ENCODE measurements at places on chromosomes 7 and 10.

DNA sequence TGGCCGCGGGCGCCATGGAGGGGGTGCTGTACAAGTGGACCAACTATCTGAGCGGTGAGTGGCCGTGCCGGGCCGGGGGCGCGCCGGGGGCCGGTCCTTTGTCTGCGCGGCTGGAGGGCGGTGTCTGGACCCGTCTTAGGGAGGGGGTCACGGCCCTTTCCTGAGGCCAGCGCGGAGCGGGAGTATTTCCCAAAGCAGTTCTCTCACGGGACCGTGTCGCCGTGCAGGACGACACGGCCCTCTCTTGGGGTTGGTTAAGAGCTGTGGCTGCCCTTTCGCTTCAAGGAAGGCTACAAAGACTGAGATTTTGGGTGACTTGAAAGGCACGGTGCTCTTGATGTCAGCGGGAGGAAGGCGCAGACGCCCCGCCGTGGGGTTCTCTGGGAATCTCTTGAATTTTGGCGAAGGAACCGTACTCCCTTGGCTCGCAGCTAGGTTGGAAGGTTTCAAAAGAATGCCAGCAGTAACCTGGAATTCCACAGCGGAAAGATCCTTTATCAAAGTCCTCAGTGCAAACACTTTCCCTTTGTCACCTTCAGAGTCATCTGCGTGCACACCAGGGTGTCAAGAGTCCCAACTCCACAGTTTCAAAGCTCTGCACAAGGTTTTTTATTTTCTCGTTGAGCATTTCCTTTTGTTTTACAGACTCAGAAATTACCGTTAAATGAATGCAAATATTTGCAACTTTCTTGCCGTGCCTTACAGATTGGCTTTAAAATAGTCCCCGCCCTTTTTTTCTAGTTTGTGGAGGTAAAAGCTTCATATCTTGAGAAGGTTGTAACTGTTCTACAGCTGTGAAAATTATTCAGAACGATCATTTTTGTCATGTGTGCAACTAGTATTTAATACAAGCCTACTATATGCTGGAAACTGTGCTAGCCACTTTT is 780 bp downstream of the PLEKHA8 start:
- DNase-seq: no peak

DNA sequence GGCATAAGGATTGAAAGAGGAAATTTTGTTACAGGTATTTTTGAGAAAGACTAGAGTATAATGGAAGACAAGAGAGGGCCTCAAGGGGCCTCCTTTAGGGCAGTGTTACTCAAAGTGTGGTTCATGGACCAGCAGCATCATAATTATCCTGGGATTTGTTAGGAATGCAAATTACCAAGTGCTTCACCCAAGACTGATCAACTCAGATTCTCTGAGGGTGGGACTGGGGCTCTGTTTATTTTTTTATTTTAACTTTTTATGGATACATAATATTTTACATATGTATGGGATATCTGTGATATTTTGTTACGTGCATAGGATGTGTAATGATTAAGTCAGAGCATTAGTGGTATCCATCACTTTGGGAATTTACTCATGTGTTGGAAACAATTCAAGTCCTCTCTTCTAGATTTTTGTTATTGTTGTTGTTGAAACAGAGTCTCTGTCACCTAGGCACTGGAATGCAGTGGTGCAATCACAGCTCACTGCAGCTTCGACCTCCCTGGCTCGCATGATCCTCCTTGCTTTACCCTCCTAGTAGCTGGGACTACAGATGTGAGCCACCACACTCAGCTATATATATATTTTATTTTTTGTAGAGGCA is 2.2 kb upstream of the KCTD7 start:
- DNase-seq: no peak

DNA sequence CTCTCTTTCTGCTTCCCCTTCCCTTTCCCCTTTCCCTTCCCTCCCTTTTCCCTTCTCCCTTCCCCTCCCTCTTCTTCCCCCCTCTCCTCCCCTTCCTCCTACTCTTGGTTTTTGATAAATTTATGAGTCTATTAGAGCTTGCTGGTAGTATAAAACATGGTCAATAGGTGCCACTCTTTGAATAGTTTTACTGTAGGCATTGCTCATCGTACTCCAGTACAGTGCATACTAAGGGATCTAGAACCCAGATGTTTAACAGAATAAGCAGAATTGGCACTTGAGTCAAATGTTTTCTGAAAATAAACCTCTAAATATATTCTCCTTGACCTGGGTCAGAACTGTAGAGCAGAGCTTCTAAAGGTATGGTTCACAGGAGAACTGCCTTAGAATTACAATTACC is 126.7 kb downstream of the SORCS3 start:
- DNase-seq: no peak

DNA sequence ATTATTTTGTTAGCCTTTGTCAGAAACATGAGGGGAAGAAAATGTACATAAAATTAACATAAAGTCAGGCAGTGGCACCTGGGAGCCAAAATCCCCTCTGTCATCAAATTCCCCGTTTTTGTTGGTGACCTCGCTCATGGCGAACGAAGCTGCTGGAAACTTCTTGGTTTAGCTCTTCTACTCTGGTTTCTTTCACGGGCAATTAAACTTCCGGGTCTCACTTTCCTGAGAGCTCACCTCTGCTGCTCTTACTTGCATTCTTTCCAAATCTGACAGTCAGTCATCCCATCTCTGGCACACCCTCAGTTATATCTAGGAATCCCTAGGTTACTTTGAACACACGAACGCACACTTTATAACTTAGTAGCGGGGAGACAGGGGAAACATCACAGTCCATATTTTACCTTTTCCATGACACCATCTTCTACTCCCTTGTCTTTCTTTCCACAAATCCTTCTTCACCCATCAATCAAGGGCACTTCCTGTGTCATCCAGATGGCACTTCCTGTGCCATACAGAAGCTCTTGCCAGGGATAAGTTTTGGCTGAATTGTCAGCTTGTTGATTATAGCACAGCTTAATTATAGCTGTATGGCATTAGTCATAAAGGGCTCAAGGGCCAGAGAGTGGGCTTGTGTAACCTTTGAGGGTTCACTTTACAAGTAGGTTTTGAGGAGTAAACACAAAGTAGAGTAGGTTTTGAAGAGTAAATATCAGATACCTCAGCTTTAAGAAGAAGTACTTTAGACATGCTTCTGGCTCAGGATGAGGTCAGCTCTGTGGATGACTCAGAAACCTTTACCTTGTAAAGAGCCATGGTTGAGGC is 105.1 kb downstream of the GATA3 start:
- DNase-seq: no peak

DNA sequence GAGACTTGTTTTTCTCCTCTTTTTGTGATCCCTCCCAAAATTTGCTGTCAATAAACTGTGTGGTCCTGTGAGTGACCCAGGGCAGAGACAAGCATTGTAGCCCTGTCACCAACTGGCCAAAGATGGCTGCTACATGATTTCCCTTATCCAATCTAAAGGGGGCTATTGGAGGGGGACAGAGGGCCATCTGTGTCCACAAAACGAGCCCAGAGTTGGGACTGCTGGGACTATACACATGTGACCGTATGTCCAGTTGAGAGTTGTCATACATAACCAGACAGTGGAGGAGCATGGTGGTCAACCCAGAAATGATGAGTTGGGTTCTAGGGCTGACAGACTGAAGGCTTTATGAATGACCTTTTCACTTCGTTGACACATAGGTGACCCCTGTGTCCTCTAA is 55.3 kb upstream of the SDK1 start:
- DNase-seq: no peak

GRCh38 chr10:92757066-92757710 is 67.4 kb downstream of the HHEX start:
- DNase-seq: no peak

- DNase-seq: no peak
Observed at GRCh38 chr10:105681051-105681450, 1040.0 kb downstream of the SORCS3 start.

DNA sequence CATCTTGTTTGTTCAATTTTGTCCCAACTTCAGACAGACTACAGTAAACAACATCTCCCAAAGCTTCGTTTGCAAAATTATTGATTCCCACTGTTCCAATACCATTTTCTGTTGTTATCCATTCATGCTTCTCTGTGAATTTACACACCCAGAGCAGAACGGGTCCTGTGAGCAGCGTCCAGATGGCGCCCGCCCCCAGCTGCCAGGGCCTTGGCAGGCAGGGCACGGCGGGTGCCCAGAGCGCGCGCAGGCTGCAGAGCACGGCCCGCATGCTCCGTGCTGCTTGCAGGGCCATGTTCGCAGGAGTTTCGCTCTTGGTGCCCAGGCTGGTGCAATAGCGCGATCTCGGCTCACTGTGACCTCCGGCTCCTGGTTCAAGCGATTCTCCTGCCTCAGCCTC is 32.5 kb upstream of the SEPTIN7 start:
- DNase-seq: no peak

GRCh38 chr10:44386546-44387052 is 1.7 kb upstream of the CXCL12 start:
- no peak for DNase-seq

DNA sequence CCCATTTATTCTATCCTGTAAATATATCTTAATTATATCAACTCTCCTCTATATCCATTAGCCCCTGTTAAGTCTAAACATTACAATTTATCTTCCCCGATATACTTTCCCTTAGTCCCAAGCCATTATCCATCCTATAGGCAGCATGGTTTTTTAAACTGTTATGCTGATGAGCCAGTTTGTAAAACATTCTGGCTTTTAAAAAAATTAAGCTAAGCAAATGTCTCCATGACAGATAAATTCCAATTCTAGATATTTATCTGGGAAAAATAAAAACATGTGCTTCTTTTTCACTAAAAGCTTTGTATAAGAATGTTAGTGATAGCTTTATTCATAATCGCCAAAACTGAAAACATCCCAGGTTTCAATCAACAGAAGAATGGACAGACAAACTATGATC is 183.2 kb upstream of the GNAI1 start:
- DNase-seq: no peak

DNA sequence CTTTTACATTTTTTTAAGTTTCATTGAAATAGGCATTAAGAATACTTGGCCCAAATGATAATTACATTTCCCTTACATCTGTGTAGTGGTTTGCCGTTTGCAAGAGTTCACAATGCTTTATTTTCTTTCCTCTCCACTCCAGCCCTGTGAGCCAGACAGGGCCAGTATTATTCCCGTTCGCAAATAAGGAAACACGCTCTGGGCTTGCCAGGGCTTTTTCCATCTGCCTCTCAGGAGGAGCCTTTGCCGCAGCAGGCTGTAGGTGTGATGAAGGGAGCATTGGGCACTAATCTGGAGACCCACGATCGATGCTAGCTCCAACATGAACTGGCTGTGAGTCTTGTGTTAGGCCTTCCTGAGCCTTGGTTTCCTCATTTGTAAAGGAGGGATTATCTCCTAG is 154.4 kb downstream of the GALNT17 start:
- DNase-seq: no peak

DNA sequence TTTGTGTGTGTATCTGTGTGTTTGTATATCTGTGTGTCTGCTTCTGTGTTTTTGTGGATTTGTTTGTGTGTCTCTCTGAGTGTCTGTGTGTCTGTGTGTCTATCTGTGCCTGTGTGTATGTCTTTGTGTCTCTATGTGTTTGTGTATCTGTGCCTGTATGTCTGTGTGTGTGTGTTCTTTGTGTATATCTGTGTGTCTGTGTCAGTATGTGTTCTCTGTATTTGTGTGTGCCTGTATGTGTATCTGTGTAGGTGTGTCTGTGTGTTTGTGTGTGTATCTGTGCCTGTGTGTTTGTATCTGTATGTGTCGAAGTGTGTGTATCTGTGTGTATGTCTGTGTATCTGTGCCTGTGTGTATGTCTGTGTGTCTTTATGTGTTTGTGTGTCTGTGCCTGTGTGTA is 118.2 kb downstream of the SH2D4B start:
- DNase-seq: no peak

DNA sequence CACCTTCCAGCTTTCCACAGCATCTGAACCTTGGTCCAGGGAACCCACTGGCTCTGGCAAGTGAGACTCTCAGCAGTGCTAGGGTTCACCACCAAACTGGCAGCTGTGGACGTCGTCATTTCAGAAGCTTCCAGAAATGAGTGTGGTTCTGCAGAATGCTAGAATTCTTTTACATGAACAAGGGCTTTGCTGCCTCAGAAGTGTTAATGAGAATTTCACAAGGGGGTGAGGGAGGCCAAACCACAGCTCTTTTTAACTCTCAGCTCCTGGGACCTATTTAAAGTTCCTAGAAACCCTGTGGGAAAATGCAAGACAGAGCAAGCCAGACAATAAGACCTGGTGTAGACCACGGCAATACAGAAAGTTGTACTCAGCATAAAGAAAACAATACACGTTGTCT is 129.3 kb upstream of the BET1 start:
- DNase-seq: no peak

DNA sequence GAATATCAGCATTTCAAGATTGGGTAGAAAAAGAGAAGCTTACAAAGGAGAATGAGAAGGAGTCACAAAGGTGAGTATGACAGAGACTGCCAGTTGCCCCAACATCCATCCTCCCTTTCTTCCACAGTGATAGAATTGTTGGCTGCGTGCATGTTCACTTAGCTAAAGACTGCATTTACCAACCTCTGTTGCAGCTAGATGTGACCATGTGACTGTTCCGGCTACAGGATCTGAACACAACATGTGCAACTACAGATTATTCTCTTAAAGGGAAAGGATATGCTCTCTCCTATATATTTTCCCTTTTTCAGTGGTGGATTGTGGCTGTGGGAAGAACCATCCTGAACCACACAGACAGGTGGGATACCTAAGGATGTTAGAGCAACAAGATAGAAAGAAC is 60.5 kb upstream of the ZNRF2 start:
- DNase-seq: no peak

GRCh38 chr7:155002411-155003091 is 373 bp downstream of the PAXIP1 start:
- DNase-seq: peak; percentile 5

DNA sequence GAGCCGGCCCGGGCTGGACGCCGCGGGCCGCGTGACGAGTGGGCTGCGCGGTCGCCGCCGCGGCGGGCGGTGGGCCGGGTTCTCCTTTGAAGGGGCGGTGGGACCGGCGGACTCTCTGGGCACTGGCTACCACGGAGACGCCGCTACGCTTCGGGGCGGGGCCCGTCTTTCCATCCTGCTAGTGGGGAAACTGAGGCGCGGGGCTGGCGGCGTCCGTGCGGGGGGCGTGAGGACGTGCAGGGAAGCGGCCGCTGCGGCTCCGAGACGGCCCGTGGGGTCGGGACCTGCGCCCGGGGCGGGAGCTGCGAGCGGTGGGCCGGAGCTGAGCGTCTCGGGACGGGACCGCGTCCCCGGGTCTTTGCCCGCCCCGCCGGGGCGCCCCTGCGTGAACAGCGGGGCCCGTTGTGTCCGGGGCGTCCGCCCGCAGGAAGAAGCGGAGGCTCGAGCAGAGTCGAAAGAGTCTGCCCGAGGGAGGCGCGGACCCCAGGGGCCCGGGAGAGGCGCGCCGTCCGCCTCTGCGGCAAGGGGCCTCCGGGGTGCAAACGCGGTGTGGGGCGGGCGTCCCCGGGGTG is 548 bp upstream of the BNIP3 start:
- no peak for DNase-seq

GRCh38 chr7:155763691-155764437 is 48.4 kb downstream of the SHH start:
- no peak for DNase-seq

All from activated T-helper 9 cell treated with anti-CD3 and anti-CD28 coated beads, Interleukin-2, amount 50 U/mL, for 16 hours (primary cell).